ENCODE measurements at places on chromosomes 7 and 10. TPM values are rescaled to one million over a fixed set of nuclear protein-coding genes. Genes with fewer than 3 reads are reported as not detected.
A peak's percentile ranks its signal among the peaks of the same experiment; 100 is the strongest.

PTPN20 gene
- not detected for total RNA-seq

- no peaks in the 10 kb centered on the region for H3K4me1 ChIP-seq
- no peak overlapping the region for H3K27ac ChIP-seq
- H3K27me3 ChIP-seq = no peaks in the 10 kb centered on the region
- no peak for DNase-seq
- H3K4me3 ChIP-seq = no peak overlapping the region
- no peaks in the 10 kb centered on the region for H3K36me3 ChIP-seq
Observed at GRCh38 chr7:147052818-147053217, 936.2 kb downstream of the CNTNAP2 start.

GRCh38 chr10:93097386-93097785 lies 23.7 kb downstream of the CYP26A1 start:
- no peaks in the 10 kb centered on the region for H3K27me3 ChIP-seq
- no peaks in the 10 kb centered on the region for H3K36me3 ChIP-seq
- no peak overlapping the region for H3K4me3 ChIP-seq
- DNase-seq = no peak

DNA sequence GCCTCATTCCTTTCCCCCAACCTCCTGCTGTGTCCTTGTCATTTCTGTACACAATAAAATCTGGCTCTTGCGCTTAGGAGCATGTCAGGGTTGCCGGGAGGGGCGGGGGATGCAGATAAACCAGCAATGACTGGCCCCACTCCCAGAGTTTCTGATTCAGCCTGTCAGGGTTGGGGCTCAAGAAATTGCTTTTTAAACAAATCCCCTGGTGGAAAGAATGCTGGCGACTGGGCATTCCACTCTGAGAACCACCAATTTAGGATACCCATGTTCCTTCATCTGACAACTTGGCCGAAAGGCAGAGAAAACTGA lies 376.4 kb downstream of the TCERG1L start:
- DNase-seq = no peak
- 0 out of 2 replicates have a peak, but pooled peaks cover 4% of the 10 kb centered on the region for H3K4me1 ChIP-seq
- no peak overlapping the region for H3K27ac ChIP-seq
- no peaks in the 10 kb centered on the region for H3K36me3 ChIP-seq
- no peaks in the 10 kb centered on the region for H3K27me3 ChIP-seq

GRCh38 chr7:155962968-155963300 lies 150.7 kb upstream of the SHH start:
- no peak overlapping the region for H3K27ac ChIP-seq
- no peaks in the 10 kb centered on the region for H3K27me3 ChIP-seq
- peak; percentile 9 for DNase-seq
- no peak overlapping the region for H3K4me3 ChIP-seq
- no peaks in the 10 kb centered on the region for H3K36me3 ChIP-seq
- H3K4me1 ChIP-seq = no peaks in the 10 kb centered on the region

CUZD1 gene
- 2.1 TPM for total RNA-seq

UBE2D1 gene
- 35.1 TPM for total RNA-seq

- DNase-seq = no peak
- H3K4me3 ChIP-seq = no peak overlapping the region
- H3K27ac ChIP-seq = no peak overlapping the region
- no peaks in the 10 kb centered on the region for H3K4me1 ChIP-seq
Observed at GRCh38 chr7:7527047-7527446, 8.6 kb downstream of the COL28A1 start.

GRCh38 chr7:135645296-135645904 lies 16.9 kb upstream of the STMP1 start:
- H3K27ac ChIP-seq = no peak overlapping the region
- H3K4me3 ChIP-seq = no peak overlapping the region
- H3K27me3 ChIP-seq = no peaks in the 10 kb centered on the region
- DNase-seq = no peak
- peaks cover 6% of the 10 kb centered on the region for H3K36me3 ChIP-seq

- no peaks in the 10 kb centered on the region for H3K27me3 ChIP-seq
- no peaks in the 10 kb centered on the region for H3K36me3 ChIP-seq
- H3K4me3 ChIP-seq = no peak overlapping the region
- H3K27ac ChIP-seq = no peak overlapping the region
- no peaks in the 10 kb centered on the region for H3K4me1 ChIP-seq
- DNase-seq = no peak
Observed at GRCh38 chr7:75858410-75858809, 20.4 kb upstream of the RHBDD2 start.

- no peaks in the 10 kb centered on the region for H3K4me1 ChIP-seq
- no peaks in the 10 kb centered on the region for H3K27me3 ChIP-seq
- H3K36me3 ChIP-seq = no peaks in the 10 kb centered on the region
- H3K4me3 ChIP-seq = no peak overlapping the region
- H3K27ac ChIP-seq = no peak overlapping the region
Observed at GRCh38 chr10:98474628-98475027, 27.9 kb upstream of the HPS1 start.

PRKAR2B gene
- 0.07 TPM for total RNA-seq

DNA sequence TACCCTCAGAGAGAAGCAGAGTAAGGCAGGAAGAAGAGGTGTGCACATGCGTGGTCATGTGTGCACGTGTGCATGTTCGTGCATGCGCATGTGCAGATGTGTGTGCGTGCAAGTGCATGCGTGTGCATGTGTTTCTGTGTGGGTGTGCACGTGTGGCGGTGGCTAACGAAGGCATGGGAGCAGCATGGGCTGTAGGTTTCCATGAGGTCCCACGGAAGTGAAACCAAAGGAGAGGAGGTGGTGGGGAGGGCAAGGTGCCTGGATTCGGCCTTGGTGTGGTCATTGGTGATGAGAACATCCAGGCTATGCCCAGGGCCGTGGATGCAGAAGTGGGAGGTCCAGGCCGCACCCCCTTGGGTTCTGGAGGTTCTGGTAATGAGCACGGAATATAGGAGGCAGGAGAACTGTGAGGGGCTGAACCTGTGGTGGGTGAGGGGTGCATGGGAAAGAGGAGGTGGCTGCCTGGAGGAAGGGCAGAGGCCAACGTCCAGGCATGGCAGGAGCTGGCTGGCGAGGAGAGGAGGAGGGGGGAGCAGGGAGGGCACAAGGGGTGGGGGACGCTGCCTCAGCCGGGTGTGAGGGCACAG lies 2.4 kb upstream of the INPP5A start:
- H3K27ac ChIP-seq = no peak overlapping the region
- H3K36me3 ChIP-seq = no peaks in the 10 kb centered on the region
- H3K4me1 ChIP-seq = peaks cover 25% of the 10 kb centered on the region
- H3K27me3 ChIP-seq = no peaks in the 10 kb centered on the region
- no peak for DNase-seq

DNA sequence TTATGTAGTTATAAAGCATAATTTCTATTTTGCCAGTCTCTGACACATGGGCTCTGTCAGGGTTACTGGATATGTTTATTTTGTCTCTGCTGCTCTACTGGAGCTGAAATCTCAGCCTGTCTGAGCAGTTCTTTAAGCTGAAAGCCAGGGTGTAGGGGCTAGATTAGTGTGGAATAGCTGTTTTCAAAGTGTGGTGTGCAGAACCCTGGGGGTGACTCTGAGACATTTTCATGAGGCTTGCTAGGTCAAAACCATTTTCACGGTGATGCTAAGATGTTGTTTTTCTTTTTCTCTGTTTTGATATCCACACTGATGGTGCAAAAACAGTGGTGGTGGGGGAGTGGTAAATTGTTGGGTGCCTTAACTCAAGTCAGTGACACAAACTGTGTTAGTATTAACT lies 45.5 kb downstream of the CREM start:
- H3K27ac ChIP-seq = no peak overlapping the region
- H3K27me3 ChIP-seq = no peaks in the 10 kb centered on the region
- no peaks in the 10 kb centered on the region for H3K36me3 ChIP-seq
- DNase-seq = no peak
- H3K4me1 ChIP-seq = no peaks in the 10 kb centered on the region

SPDYE8 gene
- total RNA-seq = not detected

- no peak overlapping the region for H3K4me3 ChIP-seq
- no peaks in the 10 kb centered on the region for H3K36me3 ChIP-seq
- H3K4me1 ChIP-seq = peaks cover 23% of the 10 kb centered on the region
- DNase-seq = no peak
- no peaks in the 10 kb centered on the region for H3K27me3 ChIP-seq
Observed at GRCh38 chr7:47211519-47211973, 370.4 kb downstream of the TNS3 start.

C7orf57 gene
- not detected for total RNA-seq

- H3K4me3 ChIP-seq = no peak overlapping the region
- DNase-seq = no peak
- H3K27me3 ChIP-seq = no peaks in the 10 kb centered on the region
- no peak overlapping the region for H3K27ac ChIP-seq
- no peaks in the 10 kb centered on the region for H3K36me3 ChIP-seq
Observed at GRCh38 chr7:84971360-84971759, 215.5 kb downstream of the SEMA3D start.

GRCh38 chr7:127733986-127734385 lies 82.0 kb downstream of the SND1 start:
- H3K27me3 ChIP-seq = no peaks in the 10 kb centered on the region
- H3K4me3 ChIP-seq = no peak overlapping the region
- H3K27ac ChIP-seq = no peak overlapping the region

- H3K27me3 ChIP-seq = peaks cover 6% of the 10 kb centered on the region
- H3K4me3 ChIP-seq = no peak overlapping the region
- DNase-seq = no peak
- no peaks in the 10 kb centered on the region for H3K4me1 ChIP-seq
Observed at GRCh38 chr10:69668721-69669120, 38.7 kb downstream of the FAM241B start.

DNA sequence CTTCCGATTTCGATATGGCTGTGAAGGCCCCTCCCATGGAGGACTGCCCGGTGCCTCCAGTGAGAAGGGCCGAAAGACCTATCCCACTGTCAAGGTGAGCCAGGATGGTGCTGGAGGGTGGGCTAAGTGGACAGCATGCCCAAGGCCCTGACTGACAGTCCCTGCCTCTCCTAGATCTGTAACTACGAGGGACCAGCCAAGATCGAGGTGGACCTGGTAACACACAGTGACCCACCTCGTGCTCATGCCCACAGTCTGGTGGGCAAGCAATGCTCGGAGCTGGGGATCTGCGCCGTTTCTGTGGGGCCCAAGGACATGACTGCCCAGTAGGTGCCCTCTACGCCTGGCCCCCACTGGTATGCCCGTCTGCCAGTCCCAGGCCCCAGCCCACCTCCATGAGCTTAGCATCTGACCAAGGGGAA lies 1.2 kb downstream of the NFKB2 start:
- peaks cover 26% of the 10 kb centered on the region for H3K4me1 ChIP-seq
- no peak for DNase-seq
- H3K4me3 ChIP-seq = no peak overlapping the region
- H3K27me3 ChIP-seq = no peaks in the 10 kb centered on the region
- no peak overlapping the region for H3K27ac ChIP-seq
- H3K36me3 ChIP-seq = no peaks in the 10 kb centered on the region

NUTM2A gene
- 0.21 TPM for total RNA-seq

CTAGE6 gene
- total RNA-seq = not detected

DNA sequence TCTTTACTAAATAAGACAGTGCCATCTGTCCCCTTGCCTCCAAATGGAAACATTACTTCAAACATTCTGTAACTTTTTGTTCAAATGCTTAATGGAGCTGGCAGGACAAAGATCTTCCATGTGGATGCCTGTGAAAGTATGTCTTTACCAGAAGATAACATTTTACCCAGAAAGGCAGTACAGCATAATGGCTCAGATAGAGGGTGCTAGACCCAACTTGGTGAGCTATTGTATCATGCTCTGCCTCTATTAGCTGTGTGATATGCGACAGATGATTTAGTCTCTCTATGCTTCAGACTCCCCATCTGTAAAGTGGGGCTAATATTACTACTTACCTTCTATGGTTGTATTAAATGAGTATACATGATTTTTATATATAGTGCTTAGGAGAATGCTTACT lies 8.8 kb upstream of the SMKR1 start:
- H3K27ac ChIP-seq = no peak overlapping the region
- H3K4me1 ChIP-seq = no peaks in the 10 kb centered on the region
- H3K27me3 ChIP-seq = no peaks in the 10 kb centered on the region
- no peak for DNase-seq

DNA sequence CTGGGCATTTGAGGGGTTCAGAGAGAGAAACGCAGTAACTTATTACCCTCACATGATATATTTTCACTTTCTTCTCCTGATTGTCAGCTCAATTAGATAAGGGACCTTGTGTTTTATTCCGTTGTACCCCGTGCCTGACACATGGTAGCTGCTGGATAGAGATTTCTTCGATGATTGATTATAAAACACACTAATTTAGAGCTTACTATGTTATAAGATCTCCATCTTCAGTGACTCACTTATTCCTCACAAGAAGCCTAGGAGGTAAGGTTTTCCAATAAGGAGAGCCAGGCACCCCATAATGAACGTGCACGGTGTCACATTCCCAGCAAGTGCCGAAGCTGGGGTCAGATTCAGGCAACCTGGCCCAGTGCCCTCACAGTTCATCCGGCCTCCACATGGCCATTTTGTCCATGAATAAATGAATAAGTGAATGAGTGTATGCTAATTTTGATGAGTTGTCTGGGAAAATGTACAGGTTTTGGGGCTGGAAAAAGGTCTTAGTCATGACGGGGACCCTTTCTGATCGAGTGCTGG lies 138.1 kb upstream of the CDCA7L start:
- no peak overlapping the region for H3K27ac ChIP-seq
- H3K27me3 ChIP-seq = no peaks in the 10 kb centered on the region
- DNase-seq = no peak

DNA sequence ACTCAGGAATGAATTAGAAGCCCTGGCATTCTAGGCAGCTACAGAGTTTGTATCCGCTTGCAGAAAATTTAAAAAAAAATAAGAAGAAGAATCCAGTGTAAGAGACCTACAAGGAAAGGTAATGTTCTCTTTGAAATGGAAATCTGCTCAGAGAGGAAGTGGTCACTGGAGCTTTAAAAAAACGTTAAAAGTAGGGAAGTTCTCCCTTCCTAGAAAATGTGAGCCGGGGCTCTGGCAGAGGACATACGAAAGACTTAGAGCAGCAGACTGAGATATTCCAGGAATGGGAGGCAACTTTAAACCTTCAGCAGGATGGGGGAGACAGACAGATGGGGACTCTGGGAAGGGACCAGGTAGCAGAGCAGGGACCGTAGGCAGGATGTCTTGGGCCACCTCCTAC lies 149.4 kb upstream of the NPS start:
- no peak overlapping the region for H3K4me3 ChIP-seq
- no peaks in the 10 kb centered on the region for H3K4me1 ChIP-seq
- H3K27me3 ChIP-seq = no peaks in the 10 kb centered on the region
- H3K36me3 ChIP-seq = no peaks in the 10 kb centered on the region
